ENCODE measurements at places on chromosomes 2 and 18.
A peak's percentile ranks its signal among the peaks of the same experiment; 100 is the strongest.

GRCh38 chr2:173511942-173512341 is 157.3 kb downstream of the CDCA7 start:
- DNase-seq, result no peak

- no peak for DNase-seq
These were observed 55.3 kb upstream of the KYNU start for GRCh38 chr2:142822190-142822589.

DNA sequence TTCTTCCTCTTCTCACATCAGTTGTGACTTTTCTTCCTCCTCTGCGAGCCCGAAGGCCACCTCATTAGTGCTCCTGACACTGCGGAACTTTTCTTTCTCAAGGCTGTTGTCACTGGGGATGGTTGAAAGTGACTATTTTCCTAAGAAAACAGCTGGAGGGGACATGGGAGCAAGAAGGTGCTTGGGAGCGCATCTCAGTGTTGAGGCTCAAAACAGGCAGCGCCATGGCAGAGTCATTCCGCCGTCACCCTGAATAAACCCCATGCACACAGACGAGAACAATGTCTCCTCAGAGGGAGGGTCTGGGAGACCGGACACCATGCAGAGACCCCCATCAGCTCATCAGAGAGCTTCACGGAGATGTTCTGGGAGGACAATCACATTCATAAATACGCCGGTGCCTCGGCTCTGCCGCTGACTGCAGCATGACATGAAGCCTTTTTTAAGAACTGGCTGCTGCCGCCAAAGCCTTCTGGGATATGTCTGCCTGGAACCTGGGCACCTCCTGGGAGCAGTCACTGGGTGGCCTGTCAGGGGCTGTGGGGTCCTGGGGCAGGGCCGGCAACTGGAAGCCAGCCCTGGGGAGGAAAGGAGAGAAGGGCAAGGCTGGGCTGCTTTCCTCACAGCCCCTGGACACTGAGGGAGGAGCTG is 19.2 kb downstream of the ATOH8 start:
- no peak for DNase-seq

- no peak for DNase-seq
These were observed 6.8 kb upstream of the CRYBA2 start for GRCh38 chr2:218999881-219000568.

DNA sequence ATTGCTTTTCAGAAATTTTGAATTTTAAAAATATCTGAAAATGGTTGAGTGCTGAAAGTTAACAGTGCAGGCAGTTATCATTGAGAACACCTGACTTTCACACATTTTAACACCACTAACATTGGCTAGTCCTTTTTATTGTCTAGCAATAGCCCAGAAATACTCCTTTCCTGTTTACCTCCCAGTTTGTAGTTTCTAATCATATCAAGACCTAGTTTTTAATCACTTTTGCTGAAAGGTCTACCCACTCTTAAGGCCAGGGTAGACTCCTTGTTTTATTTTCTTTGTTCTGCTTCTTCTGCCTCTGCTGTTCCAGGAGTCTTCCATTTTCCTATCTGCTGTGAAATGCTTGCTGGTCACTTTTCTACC is 72.1 kb downstream of the UBE2E3 start:
- DNase-seq, result no peak

DNA sequence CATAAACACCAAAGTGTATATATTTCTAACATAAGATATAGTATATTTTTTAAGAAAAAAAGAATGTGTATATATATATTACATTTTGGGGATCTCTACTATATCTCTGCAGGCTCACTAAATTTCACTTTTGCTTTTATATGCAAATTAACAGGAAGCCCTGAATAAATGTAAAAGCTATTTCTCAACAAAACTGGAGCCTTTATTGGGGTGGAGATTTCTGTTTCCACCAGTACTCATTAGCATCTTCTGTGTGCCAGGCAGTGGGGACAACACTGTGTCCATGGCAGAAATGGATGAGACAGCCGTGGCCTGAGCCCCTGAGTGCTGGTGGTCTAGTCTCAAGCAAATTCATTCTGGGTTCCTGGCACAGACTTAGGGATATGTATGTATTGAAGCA is 41.3 kb downstream of the C18orf63 start:
- no peak for DNase-seq

GRCh38 chr18:55688030-55688429 is 100.0 kb upstream of the TCF4 start:
- no peak for DNase-seq

DNA sequence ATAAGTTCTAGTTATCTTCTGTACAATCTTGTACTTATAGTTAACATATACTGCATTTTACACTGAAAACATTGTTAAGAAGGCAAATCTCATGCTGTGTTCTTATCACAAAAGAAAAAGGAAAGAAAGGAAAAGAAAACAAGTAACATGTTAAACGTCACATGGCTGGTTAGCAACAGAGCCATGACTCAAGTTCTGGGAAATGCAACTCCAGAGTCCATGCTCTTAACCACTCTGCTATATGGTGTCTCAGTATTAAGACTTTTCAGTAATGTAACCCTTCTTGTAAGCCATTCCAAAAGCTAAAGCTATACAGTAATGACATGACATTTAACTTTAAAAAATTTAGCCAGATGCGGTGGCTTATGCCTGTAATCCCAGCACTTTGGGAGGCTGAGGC is 181.4 kb downstream of the BARD1 start:
- DNase-seq, result no peak

- DNase-seq, result no peak
These were observed 6.5 kb downstream of the CYS1 start for GRCh38 chr2:10073706-10074105.

DNA sequence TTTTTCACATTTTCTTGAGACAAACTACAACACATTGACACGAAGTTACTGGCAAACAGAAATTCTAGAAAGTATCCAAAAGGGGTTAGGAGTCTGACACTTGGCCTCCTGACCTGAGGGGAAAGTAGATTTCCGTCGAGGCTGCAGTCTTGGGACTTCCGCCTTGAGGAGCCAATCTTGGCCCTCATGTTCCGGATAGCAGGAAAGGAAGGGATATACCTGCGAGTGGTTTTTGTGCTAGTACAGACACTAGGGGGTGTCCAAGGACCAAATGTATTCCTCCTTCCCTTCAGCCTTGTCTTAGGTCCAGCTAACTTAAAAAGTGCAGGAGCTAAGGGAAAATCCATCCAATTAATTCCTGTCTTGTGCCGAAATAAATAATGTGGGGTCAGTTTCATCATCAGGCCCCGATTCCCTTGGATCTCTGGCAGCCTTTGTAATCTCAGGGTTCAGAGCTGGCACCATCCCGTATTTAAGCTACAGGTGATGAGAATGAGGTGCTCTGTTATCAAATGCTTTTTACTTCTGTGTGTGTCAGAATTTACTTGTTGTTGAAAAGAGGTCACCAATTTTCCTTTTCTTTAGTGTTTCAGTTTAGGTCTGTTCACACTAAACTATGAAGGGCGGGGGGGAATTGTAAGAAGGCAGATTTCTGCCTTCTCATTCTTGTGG is 330.2 kb upstream of the FANCL start:
- peak; percentile 88 for DNase-seq

DNA sequence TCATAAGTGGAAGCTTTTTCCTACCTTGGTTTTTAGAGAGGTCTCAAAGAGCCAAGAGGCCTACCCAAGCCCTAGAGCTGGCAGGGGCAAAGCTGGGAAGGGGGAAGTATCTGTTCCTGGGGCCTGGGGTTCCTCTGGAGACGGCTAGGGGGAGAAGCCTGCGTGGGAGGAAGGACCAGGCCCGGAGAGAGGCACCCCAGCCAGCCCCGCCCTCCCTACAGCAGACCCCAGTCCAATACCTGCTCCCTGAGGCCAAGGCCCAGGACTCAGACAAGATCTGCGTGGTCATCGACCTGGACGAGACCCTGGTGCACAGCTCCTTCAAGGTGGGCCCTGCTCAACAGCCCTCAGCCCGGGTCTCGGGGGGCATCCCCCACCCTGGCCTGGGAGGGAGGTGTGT is 2.2 kb downstream of the CTDSP1 start:
- DNase-seq, result no peak

- DNase-seq, result peak; percentile 95
These were observed 36.2 kb upstream of the ACAA2 start for GRCh38 chr18:49849331-49850217.

DNA sequence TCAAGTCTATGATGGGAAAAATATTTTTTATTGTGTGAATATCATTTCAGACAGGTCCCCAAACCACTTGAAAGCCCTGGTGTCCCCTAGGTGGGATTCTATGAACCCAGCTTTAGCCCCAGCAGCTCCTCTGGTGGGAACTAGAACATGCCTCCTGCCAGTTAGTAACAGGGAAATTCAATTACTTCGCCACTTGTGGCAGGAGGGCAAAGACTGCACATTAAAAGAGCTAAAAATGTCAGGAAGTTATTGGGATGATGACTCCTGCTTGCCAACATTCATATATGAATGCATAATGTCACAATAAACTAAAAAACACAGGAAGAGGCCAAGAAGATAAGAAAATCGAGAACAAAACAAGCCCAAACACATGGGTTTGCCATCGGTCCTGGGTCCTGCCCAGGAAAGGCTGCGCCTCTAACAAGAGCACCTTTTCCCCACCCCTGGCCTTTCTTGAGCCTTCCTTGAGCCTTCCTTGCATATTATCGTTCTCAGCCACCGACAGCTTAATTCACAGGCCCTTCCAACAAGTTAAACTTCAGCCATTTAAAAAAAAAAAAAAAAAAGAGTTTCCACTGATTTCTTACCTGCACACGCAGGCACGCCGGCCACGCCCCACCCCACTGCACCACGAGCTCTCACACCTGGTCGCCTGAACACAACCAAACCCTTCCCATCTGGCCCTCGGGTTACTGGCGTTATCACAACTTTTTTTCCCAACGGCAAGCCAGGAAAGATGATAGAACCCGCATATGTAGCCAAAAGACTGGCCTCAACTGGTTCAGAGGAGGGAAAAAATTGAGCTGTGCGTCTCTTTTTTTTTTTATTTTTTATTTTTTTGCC is 23.4 kb downstream of the BCL11A start:
- DNase-seq, result no peak

GRCh38 chr2:52386433-52387030 is 1354.6 kb upstream of the NRXN1 start:
- DNase-seq, result no peak

DNA sequence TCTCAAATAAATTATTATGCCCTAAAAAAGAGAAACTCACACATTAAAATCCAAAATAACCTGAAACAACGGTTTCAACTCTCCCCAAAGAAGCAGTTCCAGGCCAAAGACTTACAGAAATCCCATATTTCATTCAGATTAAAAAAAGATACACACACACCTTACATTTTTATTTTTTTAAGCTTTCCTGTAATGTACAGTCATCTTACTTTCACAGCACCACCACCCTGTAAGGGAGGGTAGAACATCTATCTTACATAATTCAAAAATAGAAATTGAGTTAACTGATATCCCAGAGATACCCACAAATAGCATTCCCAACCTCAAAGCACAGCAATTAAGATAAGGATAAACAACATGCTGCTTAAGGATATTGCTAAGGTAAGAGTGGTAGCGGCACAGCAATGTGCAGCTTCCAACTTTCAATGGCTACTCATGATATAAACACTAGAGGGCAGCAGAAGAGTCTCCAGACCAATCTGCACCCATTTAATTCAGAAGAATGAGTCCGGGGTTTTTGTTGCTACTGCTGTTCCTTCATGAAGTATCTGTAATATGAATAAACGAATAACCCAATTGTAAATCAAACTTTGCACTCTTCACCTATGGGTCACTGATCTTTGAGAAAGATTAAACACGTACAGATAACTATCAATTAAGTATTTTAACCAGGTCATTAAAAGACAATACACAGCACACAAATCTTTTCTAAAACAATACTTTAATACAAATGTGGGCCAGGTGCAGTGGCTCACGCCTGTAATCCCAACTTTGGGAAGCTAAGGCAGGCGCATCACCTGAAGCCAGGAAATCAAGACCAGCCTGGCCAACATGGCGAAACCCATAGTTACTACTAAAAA is 11.3 kb downstream of the GFPT1 start:
- DNase-seq, result peak; percentile 38

- no peak for DNase-seq
These were observed 58.4 kb downstream of the PDE1A start for GRCh38 chr2:182368446-182368845.

GRCh38 chr2:230671117-230671516 is 41.5 kb upstream of the CAB39 start:
- peak; percentile 79 for DNase-seq

DNA sequence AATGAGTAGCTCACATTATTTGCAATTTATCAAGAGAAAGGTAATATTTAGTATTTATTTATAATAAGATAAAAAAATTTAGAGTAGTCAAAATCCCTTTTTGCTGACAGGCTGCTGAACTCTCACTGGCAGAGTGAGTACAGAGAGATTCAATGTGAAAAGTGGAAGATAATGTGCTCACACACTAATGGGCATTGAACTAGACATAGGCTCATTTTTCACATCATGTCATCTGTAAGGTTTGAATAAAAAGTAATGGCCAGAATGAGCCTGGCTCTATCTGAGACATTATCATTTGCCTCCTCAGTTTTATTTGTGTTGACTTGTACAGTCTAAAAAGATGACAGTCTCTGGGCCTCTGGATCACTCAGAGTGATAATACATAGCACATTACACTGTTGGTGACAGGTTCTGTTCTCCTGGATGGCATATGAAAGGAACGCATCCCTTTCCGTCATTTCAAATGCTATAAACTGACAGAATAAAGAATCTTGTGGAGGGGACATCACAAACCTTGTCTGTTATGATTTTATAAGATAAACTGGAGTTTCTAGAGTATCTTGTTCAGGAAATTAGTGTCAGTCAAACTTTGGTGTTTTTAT is 812.9 kb downstream of the NR4A2 start:
- no peak for DNase-seq

- DNase-seq, result no peak
These were observed 36.2 kb downstream of the FTCDNL1 start for GRCh38 chr2:199814817-199815211.

GRCh38 chr2:28717339-28717758 is 34.3 kb upstream of the PPP1CB start:
- peak; percentile 79 for DNase-seq
